ENCODE measurements at places on chromosomes 1 and 21.
A peak's percentile ranks its signal among the peaks of the same experiment; 100 is the strongest.

DNA sequence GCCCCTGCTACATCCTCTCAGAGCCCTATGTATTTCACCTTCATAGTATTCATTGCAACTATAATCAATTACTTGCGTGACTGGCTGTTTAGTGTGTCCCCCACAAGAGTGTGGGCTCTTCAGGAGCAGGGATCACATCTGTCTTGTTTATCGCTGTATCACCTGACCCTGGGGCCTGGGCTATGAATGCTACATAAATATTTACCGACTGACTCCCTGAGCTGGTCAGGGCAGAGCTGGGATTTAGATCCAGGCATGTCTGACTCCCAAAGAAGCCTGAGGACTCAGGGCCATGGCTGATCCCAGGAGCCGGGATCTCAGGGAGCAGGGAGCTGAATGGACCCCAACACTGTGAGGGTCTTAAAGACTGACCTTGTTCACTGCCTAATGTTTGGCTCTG is 49.7 kb downstream of the AHDC1 start:
- no peak for DNase-seq

DNA sequence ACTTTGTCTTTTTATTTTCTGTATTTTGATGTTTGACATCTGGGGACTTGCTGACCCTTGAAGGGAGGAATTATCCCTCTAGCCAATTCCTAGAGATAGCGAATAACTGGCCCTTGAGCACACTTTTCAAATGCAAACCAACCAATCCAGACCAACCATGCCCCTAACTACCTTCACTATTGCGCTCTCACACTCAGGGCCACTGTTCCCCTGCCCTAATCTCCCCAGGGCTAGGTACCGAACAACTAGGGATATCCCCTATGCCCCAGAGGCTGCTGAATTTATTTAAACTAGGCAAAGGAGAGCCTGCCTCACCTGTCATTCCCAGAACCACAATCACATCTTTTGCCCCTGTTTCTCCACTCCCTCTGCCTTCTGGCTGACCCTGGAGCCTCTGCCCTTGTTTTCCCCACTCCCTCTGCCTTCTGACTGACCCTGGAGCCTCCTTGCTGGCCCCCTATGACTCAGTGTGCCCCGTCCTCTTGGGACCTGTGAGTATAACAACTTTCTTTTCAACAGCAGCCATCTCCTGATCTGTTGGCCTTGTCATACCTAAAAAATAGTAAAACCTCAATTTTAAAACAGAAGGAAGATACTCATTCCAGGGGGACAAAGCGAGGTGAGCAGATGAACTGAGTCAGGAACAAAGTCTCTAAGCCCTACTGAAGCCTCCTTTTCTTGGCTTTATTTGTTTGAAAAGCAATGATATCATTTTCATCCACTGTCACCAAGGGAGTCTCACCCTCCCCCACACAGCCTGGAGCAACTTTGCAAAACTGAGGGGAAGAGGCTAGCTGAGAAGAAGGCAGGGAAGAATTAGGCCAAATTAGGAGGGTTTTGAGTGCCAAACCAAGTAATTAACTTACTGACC is 115.5 kb downstream of the NMNAT2 start:
- no peak for DNase-seq

- no peak for DNase-seq
Measured at GRCh38 chr1:201405484-201405831, 6.3 kb upstream of the LAD1 start.

DNA sequence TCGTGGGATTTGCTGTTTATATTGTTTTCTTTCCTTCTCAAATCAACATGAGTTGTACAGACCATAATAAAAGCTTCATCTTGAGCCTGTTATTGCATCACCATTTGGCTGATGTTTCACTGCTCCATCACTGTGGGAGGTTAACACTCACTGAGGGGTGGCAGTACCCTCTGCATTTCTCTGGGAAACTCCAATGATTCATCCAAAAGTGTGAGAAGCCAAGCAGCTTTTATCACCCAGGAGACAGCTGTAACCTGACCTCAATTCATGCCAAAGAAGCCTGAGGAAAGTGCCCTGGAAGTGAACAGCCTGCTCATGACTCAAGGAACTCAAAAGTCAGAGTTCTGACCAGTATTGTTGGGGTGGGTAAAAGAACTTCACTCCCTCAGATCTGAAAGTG is 84.1 kb downstream of the GPR88 start:
- DNase-seq: no peak

DNA sequence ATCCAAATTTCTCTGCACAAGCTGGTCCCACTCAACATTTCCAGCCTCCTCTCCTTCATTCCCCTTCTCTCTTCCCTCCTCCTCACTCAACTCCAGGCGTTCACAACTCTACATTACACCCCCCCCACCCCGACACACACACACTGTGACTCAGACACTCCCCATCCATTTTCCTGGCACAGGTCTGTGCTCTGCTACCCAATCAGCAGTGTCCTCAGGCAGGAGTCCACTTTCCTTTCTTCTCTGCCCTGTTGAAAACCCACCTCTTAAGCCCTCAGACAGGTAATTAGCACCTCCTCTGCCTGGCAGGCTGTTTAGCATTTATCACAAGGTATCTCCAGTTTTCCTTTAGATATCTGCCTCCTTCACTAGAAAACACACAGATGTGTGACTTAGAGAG is 8.8 kb upstream of the LMX1A start:
- DNase-seq: no peak

DNA sequence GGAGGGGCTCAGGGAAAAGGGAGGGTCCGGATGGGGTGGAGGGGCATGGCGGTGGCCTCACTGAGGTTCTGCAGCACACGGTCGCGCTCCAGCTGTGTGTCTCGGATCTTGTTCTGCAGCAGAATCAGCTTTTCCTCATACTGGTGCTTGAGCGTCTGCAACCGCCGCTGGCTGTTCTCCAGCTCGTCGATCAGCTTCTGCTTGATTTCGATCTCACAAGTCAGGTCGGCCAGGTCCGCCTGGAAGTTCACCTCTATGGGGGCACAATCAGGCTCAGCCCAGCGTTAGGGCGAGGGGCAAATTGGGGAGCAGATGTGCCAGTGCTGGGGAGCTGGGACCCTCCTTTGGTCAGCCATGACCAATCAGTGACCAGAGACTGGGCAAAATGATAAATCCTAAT is 25.2 kb downstream of the KIF21B start:
- DNase-seq: no peak

GRCh38 chr1:183871142-183871541 is 66.2 kb downstream of the RGL1 start:
- DNase-seq: no peak

- no peak for DNase-seq
Measured at GRCh38 chr1:154568157-154568815, 708 bp downstream of the CHRNB2 start.

DNA sequence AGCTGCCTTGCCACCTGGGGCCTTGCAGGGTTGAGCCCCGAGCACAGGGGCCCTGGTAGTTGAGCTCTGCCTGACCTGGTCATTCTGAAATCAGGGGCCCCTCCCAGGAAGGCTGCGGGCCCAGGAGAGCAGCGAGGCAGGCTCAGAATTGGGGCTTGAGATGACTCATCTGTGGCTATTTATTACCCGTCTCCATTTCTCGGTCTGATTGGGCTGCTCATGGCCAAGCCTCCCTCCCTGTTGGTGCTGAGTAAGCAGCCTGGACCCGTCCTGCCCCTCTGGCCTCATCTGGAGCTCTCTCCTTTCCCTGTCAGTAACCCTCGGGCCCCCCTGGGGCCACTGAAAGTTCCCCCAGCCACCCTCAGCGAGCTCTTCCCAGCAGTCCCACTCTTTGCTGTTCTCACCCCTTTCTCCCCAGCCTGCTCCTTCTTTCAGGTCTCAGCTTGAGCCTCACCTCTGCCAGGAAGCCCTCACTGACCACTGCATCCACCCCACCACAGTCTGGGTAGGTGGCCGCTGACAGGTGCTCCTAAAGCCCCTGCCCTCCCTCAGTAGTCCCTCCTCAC is 11.0 kb upstream of the TNFRSF8 start:
- no peak for DNase-seq

DNA sequence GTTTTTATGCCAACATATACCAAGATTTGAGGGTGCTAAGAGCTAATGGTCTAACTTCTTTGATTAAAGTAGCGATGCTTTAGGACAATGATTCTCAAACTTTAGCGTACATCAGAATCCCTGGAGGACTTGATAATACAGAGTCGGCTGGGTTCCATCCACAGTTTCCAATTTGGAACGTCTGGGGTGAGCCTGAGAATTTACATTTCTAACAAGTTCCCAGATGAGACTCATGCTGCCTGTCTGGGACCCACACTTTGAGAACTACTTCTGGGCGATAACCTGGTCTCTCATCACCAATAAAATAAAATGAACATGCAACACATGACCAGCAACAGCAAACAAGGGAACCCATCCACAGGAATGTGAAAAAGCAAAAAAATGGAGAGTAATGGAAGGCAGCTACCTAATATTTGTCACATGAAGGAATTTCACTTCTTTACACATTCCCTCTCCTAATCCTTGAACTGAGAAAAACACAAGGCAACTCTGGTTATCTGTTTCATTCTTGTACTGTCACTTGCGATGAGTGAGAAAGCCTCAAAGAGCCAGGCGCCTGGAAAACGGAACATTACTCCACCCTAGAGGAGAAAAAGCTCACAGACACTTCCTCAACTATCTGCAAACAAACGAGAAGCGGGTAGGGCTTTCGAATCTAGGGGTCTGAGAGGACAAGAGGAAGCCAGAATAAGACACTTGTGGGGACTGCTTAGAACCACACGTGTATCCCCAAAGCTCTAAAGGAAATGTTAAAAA is 14.0 kb downstream of the HSF2BP start:
- DNase-seq: no peak

DNA sequence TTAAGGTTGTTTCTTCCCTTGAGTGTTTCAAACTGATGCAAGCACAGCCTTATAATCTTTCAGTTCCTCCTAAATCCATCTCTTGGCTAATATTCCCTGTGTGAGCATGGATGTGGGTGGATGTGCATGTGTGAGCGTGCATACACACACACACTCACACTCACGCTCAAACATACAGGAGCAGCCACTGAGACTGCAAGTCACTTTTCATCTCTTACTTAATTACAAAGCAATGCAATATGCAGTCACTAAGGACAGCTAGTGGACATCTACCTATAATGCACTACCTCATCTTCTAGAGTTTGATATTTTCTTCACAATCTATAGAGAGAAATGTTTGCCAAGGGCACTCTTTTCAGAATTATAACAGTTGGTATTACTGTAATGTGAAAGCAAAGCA is 1.4 kb downstream of the ESRRG start:
- DNase-seq: no peak

DNA sequence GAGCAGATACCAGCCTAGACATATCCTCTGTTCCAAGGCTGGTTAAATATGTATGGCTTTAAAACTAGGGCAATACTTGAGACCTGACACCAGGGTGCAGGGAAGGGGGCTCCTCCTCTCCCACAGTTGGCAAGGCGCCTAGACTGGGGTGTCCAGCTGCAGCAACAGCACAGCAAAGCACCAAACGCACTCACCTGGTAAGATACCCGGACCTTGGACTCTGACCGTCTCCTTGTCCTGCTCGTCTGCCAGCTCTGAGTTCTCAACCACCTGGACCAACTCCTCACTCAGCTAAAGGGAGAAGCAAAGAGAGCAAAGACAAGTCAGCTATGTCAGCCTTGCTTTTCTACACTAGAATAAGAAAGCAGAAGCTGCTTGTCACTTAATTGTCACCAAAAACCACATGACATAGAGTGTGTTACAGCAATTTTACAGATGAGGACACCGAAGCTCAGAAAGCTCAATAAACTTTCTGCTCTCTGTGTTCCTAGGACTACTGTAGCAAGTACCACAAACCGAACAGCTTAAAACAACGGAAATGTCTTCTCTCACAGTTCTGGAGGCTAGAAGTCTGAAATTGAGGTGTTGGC is 4.4 kb downstream of the PACC1 start:
- DNase-seq: no peak

GRCh38 chr1:200892546-200892945 is 2.2 kb upstream of the INAVA start:
- DNase-seq: no peak

DNA sequence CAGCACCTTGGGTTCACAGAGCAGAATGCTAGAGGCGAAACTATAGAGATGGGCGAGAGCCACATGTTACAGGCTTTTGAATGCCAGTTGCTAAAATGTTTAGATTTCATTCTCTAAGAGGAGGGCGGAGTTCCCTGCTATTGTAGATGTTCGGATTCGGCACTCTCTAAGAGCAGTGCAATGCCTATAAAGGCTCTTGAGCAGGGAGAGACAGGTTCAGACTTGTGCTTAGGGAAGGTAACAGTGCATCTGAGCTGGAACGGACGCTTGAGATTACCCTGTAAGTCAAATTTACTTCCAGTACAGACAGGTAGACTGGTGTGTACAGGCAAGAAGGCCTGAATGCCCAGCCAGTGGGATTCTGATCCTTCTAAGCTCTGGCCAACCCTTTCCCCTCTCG is 15.3 kb downstream of the LURAP1 start:
- no peak for DNase-seq

DNA sequence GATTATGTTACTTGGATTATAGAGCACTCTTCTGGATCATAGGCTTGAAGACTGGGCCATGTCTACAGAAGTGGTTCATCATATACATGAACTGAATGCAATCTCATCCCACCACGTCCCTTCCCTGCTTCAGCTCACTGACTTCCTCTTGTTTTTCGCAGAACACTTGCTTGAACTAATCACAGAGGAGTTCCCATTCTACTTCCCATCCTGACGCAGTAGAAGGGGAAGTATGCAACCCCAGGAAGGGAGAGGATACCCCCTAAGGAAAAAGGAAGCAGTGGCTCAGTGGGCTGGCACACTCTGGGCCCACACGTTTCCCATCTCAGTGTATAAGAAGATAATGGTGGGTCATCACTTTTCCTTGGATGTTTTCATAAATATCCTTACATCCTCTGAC is 36.2 kb downstream of the CASQ2 start:
- no peak for DNase-seq

DNA sequence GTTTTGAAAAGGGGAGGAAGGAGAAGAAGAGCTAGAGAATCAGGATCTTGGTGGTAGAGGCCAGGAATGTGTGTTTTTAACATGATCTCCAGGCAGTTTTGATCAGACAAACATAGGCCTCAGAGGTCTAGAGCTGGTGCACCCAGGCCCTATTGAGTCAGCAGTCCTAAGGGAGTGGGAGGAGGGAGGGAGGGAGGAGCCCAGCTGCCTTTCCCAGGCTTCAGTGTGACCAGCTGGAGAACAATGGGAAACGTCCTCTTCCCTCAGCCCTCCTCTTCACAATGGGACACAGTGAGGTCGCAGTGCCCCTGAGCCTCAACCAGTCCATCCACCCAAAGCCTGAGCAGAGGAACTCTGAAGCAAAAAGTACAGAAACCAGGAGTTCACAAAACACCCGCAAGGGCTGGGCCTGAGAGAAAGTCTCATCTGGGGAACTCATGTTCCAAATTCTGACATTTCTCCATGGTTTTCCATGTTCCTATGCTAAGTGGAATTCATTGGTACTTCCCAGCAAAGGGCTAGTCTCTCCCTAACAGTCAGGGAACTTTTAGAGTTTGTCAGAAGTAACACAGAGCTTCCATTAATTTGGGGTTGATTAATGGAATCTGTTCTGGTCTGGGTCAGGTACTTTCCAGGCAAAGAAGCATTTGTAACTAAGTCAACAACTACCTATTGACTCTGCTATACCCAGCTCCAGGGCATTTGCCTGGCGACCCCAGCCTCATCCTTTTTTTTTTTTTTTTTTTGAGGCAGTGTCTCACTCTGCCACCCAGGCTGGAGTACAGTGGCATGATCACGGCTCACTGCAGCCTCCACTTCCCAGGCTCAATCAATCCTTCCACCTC is 37.5 kb downstream of the ELAPOR1 start:
- DNase-seq: peak; percentile 27

Data from breast epithelium (tissue), 4 donors.